ENCODE measurements at places on chromosomes 1 and 21.

DNA sequence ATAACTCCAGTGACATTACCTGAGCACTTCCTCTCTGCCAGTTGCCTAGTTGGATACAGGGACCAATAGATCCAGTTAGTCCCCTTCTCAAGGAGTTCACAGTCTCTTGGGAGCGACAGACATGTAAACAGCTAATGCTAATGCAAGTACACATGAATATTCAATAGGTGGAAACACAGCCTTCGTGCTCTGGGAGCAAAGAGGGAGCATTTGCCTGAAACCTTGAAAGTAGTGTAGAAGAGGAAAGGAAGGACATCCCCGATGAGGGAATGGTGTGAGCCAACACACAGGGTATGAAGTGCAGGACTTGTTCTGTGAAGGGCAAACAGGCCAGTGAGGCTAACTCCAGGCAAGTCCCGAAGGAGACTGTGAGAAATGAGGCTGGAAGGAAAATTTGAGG, 3.8 kb upstream of the TMEM222 start:
- DNase-seq = no peak

GRCh38 chr21:14064296-14064645, 146.5 kb downstream of the LIPI start:
- no peak for DNase-seq

DNA sequence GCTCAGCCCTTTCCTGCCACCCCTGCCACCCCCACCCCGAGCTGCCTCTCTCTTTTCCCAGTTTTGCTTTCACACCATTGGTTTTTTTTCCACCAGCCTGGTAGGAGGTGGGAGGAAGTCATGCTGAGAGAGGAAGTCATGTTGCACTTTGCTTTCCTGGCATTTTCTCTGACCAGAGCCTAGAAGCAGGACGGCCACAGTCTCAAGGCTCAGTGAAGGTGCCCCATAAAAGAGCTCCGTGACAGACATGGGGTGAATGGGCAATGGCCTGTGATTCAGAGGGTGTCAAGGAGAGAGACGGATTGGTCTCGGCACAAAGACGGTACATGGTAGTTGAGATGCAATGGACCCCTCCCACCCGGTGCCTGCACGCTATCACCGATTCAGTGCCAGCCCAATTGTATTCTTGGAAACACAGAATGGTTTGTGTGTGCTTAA, 42.1 kb upstream of the DMRTB1 start:
- DNase-seq = no peak

DNA sequence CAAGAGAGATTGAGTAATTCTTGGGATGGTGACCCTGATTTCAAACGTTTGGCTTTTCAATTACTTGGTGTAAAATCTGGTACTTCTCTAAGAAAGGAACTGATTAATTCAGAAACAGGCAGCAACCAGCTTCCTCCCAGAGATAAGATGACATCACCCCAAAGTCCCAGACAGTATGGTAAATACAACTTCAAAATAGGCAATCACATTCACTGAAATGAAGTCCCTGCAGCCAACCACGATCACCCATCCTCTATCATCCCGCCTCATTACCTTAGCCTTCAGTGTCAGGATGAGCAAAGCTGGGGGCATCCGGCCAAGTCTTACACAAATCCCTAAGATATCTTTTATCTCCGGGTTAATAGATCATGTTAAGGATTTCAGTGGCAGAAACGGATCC, 26.4 kb upstream of the RUNX1 start:
- DNase-seq = no peak

DNA sequence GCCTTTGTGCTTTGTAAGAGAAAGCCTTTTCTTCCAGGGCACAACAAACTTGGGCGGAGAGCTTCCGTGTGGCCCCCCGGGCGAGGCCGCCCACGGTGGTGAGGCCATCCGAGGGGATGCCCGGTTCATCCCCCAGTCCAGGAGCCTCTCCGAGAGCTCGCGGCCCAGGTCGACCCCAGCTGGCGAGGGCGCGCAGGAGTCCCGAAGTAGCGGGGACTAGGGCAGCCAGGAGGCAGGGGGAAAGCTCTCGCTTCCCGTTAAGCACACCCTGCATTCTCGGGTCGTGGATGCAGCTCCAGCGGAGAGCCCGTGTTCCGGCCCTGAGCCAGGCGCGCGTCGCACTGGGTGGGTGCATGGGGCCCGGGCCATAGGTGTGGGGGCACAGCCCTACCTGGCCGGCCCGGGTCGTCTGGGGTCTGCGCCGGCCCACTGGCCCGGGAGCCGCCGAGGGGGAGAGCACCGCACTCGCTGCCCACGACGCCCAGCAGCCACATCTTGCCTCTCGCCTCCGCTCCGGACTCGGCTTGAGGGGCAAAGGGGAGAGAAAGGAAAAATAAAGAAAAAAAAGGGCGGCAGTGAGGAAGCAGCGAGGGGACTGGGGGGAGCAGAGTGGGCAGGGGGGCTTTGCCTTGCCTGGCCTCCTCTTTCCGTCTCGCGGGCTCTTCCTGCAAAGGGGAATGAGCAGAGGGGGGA, 1.8 kb downstream of the RNF220 start:
- DNase-seq = peak; percentile 54

Measured in NCI-H1417 (cell line).